Hematopoietic multipotent progenitor cell (in vitro differentiated cells): ENCODE measurements at places on chromosomes 13 and 19.

DNA sequence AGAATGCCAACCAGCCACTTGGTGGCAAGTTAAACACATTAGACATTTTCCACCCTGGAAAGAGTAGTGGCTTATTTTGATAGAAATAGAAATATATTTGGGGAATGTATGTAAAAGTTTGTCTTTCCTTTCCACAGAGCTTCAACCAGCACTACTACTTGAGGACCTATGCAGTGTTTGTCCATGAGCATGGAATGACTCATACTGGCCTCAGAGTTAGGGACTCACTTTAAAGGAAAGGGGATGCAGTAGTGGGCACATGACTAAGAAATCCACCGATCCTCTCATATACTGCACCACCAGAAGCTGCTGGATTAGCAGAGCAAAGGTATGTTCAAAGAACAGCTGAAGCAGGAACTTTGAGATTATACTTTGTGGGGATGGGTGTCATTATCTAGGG is 62.6 kb downstream of the LACC1 start:
- no peak for DNase-seq

- no peak for DNase-seq
Measured at GRCh38 chr13:21683034-21683733, 12.3 kb downstream of the FGF9 start.

DNA sequence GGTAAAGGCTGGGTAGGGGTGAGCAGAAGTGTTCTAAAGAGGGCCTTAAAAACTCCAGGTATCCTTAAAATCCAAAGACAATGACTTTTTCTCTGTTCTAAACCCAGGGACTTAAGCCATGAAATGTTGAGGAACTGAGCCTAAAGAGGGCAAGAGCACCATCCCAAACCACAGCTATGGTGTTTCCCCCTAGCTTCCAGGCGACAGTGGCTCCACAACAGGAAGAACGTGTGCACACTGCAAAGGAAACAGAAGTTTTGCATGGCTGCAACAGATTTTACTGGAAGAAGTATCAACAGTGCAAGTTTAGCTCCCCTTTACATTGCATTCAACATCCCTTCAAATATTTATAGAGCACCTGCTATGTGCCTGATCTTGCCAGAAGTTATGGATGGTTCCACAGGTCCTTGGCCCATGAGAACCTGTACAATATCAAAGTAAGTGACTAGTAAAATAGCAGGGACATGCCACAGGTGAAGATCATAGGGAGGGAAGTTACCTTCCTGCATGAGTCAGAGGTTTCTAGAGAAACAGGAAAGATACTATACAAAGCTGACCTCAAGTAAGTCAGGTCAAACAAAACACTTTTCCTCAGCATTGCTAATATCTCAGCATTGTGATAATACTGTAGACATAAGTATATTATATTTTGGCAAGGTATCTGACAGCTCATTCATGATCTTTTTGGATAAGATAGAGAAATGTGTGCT is 8.4 kb upstream of the KCTD12 start:
- peak; percentile 44 for DNase-seq

DNA sequence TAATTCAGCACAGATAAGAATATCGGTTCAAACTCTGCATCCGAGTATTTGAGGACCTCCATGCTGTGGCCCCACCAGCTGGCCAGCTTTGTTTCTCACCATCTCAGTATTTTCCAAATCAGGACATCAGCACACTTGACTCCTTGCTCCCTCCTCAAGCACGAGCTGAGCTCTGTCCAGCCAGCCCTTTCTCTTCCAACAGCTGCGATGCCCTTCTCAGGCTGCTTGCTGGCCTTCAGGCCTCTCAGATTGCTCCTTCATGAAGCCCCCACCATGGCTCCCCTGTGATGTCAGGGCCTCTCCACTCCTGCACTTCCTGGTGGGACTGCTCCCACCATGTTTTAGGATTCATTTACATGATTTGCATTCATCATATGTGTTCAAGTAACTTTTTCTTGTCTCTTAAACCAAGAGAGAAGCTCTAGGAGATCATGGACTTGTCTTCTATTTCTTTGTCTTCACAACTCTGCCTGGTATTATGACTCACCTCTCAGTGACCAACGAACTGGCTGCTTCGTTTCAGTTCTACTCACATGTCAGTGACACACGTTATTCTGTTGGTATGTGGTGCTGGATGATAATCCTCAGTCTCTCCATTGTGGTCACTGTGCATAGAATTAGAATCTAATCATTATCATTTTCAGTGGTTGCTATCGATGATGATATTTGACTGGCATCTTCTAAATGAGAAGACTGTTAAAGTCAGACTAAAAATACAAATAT is 471.7 kb downstream of the EFNB2 start:
- DNase-seq, result no peak

DNA sequence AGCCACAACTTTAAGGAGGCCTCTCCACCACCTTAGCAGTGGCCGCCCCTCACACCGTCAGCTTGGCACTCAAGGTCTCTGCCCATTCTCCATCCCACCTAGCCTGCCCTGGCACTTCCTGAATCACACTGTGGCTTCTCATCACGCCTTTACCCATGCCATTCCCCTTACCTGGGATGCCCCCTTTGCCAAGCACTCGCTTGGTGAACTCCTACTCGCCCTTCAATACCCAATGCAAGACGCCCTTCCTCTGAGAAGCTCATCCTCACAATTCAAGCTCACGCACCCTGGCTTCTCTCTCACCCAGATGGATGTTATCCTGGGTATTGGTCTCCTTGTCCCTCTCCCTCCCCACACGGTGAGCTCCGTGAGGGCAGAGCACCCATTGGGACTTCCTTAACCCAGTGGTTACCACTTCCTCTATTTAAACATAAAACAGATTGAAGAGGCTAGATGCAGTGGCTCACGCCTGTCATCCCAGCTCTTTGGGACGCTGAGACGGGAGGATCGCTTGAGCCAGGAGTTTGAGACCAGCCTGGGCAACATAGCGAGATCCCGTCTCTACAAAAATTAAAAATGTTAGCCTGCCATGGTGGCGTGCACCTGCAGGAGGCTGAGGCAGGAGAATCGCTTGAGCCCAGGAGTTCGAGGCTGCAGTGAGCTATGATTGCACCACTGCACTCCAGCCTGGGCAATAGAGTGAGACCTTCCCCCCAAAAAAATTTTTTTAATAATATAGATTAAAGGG is 12.6 kb upstream of the SHD start:
- DNase-seq, result no peak

DNA sequence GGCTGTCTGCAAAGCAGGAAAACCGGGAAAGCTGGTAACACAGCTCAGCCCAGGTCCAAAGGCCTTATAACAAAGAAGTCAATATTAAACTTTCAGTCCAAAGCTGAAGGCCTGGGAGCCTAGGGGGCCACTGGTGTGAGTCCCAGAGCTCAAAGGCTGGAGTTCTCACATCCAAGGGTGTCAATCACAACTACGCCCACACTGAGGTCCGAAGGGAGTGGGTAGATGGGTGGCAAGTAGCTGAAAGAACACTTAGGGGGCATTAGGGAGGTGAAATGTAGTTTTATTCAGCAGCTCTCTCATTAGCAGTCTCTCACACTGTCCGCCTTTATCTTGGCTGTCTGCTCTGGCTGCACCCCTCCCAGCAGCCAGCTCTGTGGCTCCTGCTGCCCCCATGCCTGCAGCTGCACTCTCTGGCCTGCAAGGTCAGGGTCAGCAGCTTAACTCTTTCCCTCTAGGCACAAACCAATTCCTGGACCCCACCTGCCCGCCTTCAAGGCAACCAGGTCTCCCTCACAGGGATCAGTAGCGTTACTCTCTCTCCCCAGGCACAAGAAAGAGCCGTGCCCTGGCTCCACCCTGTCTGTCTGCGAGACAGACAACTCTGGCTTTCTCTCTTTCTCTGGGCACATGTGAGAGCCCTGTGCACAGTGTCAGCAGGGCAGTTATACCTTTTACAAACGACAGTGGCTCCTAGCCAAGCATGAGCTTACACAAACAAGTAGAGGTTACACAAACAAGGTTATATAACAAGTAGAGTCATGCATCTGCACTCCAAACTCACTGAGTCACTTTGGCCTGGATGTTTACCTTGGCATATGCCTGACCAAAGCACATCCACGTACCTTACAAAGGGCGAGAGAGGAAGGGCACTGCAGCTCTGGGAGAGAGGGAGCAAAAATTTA is 249.4 kb upstream of the PCDH20 start:
- DNase-seq, result no peak

- peak; percentile 2 for DNase-seq
Measured at GRCh38 chr13:105773863-105774538, 761.5 kb downstream of the EFNB2 start.

DNA sequence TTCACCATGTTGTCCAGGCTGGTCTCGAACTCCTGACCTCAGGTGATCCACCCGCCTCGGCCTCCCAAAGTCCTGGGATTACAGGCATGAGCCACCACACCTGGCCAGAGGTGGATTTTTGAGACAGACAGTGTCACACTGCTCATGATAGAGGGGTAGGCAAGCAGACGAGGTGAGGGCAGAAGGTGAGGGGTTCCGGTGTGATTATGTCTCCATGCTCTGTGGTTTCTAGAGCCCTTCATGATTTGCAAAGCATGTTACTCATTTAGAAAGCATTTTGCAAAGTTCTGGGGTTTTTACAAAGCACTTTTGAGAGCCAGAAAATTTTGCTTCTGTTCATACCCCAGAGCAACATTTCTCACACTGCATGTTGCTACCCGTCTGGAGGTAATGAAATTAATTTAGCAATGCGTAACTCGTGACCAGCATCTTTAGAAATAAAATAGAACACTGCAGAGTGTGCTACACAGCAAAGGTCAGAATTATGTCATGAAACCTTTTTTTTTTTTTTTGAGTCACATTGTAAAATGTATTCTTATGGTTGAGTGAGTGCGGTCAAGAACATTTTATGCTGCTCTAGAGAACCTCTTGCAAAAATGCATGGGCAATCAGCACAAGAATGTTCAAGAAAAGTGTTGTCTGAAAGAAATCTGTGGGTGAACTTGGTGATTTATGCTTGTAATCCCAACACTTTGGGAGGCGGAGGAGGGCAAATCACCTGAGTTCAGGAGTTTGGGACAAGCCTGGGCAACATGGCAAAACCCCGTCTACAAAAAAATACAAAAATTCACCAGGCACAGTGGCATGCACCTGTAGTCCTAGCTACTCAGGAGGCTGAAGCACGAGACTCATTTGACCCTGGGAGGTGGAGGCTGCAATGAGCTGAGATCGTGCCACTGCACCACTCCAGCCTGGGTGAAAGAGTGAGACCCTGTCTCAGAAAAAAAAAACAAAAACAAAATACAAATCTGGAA is 58.0 kb downstream of the MAP4K1 start:
- no peak for DNase-seq

GRCh38 chr19:5192568-5192967 is 148.0 kb downstream of the PTPRS start:
- DNase-seq, result no peak

- peak; percentile 36 for DNase-seq
Measured at GRCh38 chr13:94710881-94711560, 1.3 kb downstream of the SOX21 start.

GRCh38 chr13:41848435-41849255 is 112.3 kb downstream of the VWA8 start:
- DNase-seq, result no peak

DNA sequence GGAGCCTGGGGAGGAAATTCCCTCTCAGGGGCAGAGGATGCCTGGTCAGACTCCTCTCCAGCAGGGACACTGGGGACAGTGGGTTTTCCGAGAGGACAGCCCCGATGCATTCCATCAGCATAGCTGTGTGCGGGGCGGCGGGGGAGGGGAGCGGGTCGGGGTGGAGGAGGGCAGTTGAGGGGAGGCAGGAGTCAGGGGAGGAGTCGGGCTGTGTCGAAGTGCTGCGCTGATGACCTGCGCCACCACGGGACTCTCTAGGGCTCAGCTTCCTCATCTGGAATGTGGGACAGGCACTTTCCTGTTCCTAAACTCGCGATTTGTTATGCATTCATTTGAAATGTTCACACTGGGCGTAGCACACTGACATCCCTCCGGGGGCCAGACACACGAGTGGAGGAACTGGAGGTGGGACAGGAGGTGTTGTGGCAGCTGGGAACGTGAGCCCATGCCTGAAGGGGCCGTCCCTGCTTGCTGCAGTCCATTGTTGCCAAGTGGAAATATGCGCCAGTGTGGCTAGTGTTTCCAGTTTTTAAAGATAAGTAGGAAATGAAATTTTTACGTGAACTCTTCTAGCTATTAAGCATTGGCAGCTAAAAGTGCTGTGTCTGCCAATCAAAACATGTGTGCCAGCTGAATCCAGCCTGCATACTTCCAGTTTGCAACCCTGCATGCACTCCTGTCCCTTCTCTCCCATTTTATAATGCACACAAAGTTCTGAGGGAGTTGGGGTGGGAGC is 43.3 kb downstream of the FLT1 start:
- no peak for DNase-seq

DNA sequence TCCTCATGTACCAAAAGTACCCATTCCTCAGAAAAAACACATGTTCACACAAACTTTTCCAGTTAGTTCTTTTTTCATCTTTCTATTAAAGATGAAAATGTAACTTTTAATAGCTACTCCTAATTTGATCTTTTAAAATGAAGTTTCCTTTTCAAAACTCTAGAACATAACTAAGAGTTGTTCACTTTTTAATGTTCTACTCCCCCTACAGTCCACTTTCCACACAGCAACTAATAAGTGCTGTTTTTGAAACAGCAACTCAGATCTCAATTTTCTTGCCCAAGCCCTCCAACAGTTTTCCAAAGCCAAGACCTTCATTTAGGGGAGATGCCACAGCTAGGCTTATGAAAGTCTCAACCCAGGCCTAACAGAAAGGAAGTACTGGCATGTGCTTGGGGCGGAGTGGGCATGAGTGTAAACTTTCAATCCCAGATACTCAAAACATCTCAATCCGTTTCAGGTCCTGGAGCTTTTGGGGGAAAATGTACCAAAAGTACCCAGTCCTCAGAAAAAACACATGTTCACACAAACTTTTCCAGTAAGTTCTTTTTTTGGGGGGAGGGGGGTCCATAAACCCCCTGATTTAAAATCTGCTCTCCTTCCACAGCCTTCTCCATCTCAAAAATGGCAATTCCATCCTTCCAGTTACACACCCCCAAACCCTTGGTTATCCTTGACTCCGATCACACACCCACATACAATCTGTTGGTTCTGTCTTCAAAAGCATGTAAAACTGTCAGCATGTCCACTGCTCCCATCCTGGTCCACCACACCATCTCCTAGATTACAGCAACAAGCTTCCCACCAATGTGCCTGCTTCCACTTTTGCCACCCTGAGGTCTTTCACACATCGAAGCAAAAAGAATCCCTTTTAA is 2.0 kb downstream of the FBL start:
- DNase-seq, result peak; percentile 73

GRCh38 chr13:68056816-68057710 is 826.9 kb upstream of the PCDH9 start:
- peak; percentile 3 for DNase-seq

DNA sequence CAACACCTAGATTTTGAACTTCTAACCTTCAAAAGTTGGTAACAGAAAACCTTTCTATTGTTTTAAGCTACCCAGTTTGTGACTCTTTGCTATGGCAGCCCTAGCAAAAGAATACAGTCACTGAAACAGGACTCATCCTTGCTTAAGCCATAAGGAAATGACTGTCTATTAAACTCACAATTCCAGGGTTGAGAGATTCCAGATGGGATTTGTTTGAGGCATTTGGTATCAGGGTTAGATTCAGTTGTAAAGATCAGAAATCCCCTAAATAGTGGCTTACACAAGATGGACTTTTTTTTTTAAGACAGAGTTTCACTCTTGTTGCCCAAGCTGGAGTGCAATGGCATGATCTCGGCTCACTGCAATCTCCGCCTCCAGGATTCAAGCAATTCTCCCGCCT is 41.1 kb upstream of the RGCC start:
- no peak for DNase-seq
